NCI-H460 (cell line): ENCODE measurements at places on chromosomes 5 and 9. TPM values are rescaled to one million over a fixed set of nuclear protein-coding genes. Genes with fewer than 3 reads are reported as not detected.

DNA sequence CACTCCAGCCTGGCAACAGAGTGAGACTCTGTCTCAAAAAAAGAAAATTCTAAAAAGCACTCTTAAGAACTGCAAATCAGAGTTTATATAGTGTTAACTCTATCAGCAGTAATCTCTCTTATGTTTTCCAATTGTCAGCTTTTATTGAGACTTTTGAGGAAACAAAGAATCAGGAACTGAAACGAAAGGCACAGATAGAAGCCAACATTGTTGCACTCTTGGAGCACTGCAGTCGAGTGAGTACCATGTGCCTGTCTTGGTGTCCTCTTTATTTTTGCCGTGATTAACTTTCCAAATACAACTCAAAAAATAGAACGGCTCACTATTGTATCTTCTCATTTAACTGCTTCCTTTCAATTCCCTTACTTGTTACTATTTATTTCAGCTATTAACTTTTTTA lies 41.7 kb upstream of the LRRC19 start:
- no peak for DNase-seq

DNA sequence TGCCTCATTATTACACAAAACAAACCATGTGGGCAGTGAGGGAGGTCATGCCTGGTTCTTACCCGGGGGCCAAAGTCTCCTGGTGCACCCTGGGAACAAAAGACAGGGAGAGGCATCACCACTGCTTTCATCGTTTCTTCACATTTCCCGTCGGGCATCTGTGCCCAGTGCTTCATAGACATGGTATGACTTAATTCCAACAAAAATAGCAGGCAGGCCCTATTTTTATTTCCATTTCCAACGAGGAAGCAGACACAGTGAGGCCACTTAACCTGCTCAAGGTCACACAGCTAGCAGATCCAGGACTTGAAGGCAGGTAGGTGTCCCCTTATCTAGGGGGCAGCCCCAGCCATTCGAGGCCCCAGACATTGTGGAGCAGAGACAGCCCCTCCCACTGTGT lies 34.6 kb upstream of the PHYKPL start:
- no peak for DNase-seq

DNA sequence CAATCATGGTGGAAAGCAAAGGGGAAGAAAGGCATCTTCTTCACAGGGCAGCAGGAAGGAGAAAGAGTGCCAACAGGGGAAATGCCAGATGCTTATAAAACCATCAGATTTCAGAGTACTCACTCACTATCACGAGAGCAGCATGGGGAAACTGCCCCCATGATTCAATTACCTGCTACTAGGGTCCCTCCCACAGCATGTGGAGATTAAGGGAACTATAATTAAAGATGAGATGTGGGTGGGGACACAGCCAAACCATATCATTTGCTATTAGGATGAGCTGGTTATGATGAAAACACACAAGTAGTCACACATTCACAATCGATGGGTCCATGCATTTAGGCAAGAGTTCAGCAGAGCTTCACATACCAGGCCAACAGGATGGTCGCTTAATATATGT lies 469.0 kb downstream of the PDE4D start:
- no peak for DNase-seq

Gene GCNT4
- 0.06 and 0.22 TPM in 2 replicates for total RNA-seq

DNA sequence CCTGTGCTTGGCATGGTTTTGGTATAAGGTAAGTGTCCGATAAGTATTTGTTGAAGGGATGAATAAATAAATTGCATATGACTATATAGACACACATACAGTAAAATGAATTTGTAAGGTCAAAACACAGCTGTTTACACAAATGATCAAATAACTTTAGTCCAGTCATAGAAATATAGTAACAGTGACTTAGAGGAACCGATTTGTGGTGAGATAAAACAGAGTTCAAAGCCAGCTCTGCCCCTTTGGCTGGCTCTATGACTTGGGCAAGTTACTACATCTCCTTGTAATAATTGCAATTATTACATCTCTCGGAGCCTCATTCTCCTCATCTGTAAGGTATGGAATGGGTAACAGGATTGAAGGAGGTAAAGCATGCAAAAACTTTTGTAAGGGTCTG lies 384.0 kb downstream of the PLK2 start:
- DNase-seq = no peak

Gene ZNG1E
- total RNA-seq = 63.4 and 69.1 TPM in 2 replicates

Gene WDR38
- total RNA-seq = not detected in 2 replicates

GRCh38 chr9:92008041-92008440 lies 58.0 kb upstream of the ROR2 start:
- no peak for DNase-seq

Gene BARHL1
- not detected in 2 replicates for total RNA-seq

Gene OGN
- total RNA-seq = not detected in 2 replicates

Gene DROSHA
- 36.0 and 39.0 TPM in 2 replicates for total RNA-seq

Gene HTR4
- not detected in 2 replicates for total RNA-seq

GRCh38 chr9:120730654-120731514 lies 16.6 kb upstream of the MEGF9 start:
- no peak for DNase-seq

DNA sequence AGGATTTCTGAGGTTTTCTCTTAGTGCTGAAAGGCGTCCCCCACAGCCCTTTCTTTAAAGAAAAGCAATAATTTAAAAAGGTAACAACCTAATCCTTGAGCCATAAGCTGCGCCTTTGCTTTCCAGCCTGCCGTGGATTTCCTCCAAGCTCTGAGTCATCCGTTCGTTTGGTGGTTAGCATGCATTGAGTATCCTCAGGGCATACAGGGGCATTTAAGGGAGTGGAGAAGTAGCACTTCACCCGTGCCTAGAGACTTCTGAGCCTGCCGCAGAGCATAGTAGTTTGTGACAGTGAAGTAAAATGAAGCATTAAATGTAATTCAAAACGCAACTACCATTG lies 892 bp upstream of the TNC start:
- peak; percentile 18 for DNase-seq

- DNase-seq = no peak
These were observed 156.4 kb upstream of the COX7C start for GRCh38 chr5:86461169-86461956.

DNA sequence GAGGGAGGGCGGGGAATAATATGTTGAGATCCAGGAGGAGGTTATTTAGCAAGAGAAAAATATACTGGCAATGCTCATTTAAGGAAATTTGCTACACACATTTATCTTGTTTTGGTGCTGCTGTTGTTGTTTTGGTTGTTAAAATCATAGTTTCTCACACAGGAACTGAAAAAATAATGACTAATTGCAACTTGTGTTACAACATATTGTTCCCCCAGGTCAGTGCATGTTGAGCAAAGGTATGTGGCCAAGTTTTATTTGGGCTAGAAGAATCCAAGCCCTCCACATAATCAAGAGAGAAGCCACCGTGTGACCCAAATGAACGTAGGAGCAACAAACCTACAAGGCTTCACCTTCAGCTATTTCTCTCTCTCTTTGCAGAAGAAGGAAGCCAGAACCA lies 220.3 kb upstream of the DAPK1 start:
- DNase-seq = no peak

- DNase-seq = no peak
These were observed 395.2 kb downstream of the BNC2 start for GRCh38 chr9:16475257-16475656.

GRCh38 chr9:36560771-36561170 lies 11.9 kb upstream of the MELK start:
- no peak for DNase-seq

Gene FREM1
- not detected in 2 replicates for total RNA-seq

- DNase-seq = no peak
These were observed 7.3 kb downstream of the ACER2 start for GRCh38 chr9:19416143-19416542.

DNA sequence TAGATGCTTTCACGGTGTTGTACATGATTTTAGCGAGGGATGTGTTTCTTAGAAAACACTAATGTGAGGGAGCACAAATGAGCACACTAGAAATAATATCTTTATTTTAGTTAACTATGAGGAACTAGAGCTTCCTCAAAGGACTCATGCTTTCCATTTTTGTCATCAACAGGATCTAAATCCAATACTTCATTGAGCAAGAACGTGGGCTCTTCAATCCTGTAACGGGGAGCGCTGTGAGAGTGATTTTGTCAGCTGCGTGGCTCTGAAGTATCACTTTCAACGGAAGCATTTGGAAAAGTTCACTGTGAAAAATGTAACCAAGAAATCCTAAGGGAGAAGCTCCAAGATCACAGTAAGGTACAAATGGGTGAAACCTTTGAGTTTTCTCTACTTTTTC lies 93.2 kb downstream of the LIX1 start:
- no peak for DNase-seq

DNA sequence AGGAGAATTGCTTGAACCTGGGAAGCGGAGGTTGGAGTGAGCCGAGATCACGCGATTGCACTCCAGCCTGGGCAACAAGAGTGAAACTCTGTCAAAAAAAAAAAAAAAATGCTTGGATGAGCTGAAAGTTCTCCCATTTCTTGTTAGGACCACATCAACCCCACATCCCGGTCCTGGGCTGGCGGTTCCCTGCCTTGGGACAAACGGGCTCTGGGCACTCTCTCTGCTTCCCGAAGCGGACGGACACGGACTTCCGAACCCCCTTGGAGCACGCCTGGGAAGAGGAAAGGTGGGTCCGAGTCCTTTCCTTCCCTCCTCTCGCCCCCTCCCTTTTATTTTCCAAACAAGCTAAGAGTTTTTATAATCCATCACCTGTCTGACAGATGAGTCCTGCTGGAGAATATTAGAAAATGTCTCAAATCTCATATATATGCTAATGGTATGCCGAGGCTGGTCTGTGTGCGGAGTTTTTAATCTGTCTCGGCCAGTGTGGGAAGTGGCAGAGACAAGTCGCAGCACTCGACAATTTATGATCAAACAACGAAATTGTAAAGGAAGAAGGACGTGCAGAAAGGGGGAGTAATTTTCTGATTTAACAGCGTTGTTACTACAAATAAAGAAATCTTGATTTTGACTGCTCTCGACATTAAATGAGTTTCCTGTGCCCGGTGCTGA lies 257.9 kb upstream of the IRX4 start:
- no peak for DNase-seq

GRCh38 chr5:6757414-6757969 lies 44.3 kb downstream of the TENT4A start:
- DNase-seq = no peak

DNA sequence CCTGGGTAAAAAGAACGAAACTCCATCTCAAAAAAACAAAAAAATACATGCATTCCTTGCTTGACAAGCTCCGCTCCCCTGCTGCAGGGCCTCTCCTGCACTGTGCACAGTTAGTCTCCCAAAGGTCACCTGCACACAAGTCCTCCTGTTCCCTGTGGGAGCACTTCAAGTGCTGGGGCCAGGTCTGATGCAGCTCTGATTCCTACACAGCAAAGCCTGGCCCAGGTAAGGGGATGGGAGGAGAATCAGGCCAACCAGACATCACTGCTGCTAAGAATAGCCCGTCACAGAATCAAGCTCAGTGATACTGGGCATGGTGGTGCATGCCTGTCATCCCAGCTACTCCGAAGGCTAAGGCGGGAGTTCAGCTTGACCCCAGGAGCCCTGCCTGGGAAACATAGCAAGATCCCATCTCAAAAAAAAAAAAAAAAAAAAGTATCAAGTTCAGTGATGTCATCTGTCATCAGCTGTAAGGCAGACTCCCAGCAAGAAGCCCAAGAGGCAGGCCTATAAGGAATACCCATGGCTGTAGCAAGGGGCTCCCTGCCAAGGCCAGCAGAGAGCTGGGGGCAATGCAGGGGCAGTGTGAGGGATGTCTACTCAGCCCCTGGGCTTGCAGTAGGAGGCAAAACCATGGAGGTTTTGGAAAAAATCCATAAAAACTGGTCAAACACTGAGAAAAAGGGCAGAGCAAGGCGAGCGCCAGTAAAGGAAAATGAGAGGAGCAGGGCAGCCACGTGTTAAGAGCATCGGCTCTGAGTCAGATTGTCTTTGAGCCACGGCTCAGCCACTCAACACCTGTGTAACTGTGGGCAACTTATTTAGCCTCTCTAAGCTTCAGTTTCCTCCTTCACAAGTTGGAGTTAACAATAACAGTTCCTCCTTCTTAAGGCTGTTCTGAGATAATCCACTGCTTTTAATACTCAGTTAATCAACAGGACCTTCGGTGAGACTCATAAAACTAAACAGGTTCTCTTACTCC lies 3.2 kb downstream of the TPM2 start:
- DNase-seq = no peak

Gene KCNIP1
- total RNA-seq = not detected in 2 replicates

GRCh38 chr9:21779397-21779796 lies 23.0 kb upstream of the MTAP start:
- DNase-seq = no peak
